ENCODE measurements at places on chromosomes 1 and 21.

GRCh38 chr1:71853360-71853759, 429.0 kb downstream of the NEGR1 start:
- DNase-seq: no peak

DNA sequence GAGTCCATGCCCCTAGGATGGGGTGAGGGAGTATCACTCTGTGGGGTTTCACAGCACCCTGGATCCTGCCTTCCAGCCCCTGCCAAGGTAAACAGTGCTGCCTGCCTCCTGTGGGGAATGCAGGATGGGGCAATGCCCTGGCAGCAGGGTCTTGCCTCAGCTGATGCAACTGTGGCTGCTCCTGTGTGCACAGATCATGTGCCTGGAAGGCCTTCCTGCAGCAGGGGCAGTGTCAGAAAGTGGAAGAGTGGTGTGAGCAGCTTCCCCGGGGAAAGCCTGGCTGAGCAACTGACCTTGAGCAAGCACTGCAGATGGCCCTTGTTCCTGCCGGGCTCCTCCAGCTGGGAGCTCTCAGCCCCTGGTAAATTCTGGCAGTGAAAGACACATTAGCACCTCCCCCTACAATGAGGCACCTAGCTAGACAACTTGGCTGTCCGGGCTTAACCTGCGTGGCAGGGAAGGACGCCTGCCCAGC, 9.9 kb downstream of the TOR3A start:
- no peak for DNase-seq

DNA sequence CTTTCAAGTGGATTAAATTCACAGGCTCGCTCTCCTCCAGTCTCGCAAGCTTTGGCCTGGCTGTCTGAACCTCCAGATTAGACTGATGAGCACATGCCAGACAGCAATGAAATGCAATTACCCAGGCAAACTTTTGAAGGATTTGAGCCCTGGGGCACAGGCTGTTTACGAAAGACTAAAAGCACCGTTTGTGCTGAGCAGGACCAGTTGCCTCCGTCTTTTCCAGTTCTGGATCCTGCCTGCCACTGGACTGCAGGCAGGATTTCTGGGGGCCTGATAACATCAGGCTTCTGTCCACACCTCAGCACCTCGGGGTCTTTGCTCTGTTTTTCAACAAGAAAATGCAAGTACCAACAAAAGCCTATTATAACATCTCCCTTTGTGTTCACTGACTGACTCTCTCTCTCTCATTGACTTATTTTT, 145.7 kb downstream of the CLIC6 start:
- no peak for DNase-seq

GRCh38 chr1:31266547-31266946, 26.9 kb upstream of the NKAIN1 start:
- DNase-seq: no peak

DNA sequence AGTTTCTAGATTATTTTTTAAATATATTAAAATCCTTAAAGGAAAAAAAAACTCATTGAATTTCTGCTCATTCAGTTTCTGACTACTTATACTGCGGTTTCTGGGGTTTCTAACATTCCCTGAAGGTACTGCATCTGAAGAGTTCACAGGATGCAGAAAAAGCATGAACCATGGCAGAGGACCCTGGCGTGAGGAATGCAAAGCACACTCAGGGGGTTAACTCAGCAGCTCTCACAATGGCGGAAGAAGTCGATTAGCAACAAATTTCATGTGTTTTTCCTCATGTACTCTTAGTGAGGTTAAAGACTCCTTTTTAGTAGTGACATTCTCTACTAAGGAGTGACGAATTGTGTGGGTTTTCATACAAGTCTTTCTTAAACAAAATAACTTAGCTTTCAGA, 975.6 kb downstream of the NCAM2 start:
- no peak for DNase-seq

DNA sequence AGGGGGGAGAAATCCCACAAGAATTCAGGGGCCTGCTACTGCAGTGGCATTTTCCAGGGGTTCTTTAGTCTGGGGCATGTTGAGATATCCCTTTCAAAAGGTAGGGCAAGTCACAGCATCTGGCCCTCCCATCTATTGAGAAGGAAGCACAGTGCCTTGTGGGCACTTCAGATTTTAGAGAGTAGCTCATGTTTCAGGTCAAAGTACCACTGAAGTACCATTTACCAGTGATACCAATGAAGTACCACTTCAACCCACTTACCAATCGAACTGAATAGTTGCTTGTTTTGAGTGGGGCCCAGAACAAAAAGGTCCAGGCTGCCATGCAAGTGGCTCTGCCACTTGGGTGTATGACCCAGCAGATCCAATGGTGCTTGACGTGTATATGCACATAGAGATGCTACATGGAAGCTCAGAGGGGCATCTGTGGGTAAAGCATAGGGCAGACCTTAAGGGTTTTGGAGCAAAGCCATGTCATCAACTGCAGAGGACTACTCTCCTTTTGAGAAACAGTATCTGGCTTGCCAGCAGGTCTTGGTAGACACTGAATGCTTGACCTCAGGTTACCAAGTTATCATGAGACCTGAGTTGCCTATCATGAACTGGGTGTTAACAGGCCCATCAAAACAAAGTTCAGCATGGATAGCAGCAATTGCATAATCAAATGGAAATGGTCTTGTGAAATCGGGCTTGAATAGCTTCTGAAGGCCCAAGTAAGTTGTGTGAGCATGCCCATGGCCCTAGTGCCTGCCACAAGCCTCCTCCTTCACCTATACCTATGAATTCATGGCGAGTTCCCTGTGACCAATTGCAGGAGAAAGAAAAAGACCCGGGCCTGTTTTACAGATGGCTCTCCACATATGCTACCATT, 23.5 kb downstream of the PLA2G2D start:
- no peak for DNase-seq

DNA sequence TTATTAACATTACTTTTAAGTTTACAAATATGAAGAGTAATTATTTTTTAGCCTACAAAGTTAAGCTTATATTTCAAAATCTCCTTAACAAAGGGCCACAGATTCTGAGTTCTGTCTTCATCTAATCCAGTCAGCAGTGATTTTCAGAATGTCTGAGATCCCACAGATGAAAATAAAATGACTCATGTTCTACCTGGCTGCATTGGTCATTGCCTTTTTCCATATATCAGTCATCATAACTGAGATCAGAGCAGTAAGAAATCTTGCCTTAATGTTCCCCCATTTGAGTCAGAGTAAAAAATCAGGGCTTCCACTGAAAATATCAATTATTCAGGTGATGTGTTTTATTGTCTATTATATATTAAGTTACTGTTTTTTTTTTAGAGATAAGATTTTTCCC, 416.1 kb downstream of the MRPL39 start:
- DNase-seq: no peak

GRCh38 chr1:72636631-72637030, 354.3 kb upstream of the NEGR1 start:
- DNase-seq: no peak

- DNase-seq: no peak
Observed at GRCh38 chr1:19405761-19406487, 79.4 kb downstream of the CAPZB start.

DNA sequence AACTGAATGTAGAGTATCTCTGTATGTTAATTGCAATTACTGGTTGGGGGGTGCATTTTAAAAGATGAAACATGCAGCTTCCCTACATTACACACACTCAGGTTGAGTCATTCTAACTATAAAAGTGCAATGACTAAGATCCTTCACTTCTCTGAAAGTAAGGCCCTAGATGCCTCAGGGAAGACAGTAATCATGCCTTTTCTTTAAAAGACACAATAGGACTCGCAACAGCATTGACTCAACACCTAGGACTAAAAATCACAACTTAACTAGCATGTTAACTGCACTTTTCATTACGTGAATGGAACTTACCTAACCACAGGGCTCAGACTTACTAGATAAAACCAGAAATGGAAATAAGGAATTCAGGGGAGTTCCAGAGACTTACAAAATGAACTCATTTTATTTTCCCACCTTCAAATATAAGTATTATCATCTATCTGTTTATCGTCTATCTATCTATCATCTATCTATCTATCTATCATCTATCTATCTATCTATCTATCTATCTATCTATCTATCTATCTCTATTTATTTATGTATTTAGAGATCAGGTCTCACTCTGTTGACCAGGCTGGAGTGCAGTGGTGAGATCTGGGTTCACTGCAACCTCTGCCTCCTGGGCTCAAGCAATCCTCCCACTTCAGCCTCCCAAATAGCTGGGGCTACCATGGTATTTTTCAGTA, 47.8 kb downstream of the CHML start:
- no peak for DNase-seq

DNA sequence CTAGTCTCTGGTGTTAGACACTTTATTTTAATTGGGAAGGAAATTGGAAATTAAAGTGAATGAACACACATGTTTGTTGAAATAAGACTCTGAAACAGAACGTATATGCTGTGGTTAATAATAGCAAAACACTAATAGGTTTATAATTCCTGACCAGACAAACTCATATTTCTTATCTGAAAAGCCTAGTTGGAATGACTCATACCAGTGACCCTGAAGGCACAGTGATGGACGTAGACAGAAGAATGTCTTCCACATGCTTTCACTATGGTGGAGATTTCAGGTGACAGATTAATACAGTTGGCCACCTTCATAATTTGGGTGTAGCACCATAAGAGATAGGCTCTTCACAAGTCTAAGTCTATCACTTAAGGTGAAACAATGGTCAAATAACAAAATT, 83.0 kb upstream of the COL11A1 start:
- no peak for DNase-seq

GRCh38 chr1:99707535-99708142, 58.8 kb downstream of the FRRS1 start:
- peak; percentile 27 for DNase-seq

GRCh38 chr1:18515120-18515667, 34.5 kb downstream of the KLHDC7A start:
- DNase-seq: no peak

GRCh38 chr1:172647110-172647564, 11.8 kb upstream of the FASLG start:
- no peak for DNase-seq

GRCh38 chr1:13462682-13463081, 51.1 kb downstream of the LRRC38 start:
- no peak for DNase-seq

- no peak for DNase-seq
Observed at GRCh38 chr1:15837931-15838330, 9.6 kb upstream of the SPEN start.

DNA sequence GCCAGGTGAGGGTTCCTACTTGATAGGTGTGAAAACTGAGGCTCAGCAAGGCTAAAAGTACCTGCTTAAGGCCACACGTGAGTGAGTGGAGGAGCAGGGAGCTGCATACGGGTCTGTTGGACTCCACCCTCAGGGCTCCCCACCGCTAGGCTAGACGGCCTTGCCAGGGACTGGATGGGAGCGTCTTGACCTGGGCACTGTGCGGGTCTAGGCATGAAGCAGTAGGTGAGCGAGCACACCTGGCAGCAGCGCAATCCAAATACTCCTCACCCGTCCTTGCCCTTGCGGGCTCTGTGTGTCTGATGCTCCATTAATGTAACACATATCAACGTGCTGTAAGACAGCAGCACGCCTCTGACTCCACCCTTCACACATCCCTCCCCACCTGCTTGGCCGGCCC, 94.0 kb downstream of the LACTBL1 start:
- DNase-seq: no peak

GRCh38 chr1:201422436-201423030, 1.0 kb upstream of the TNNI1 start:
- DNase-seq: no peak

DNA sequence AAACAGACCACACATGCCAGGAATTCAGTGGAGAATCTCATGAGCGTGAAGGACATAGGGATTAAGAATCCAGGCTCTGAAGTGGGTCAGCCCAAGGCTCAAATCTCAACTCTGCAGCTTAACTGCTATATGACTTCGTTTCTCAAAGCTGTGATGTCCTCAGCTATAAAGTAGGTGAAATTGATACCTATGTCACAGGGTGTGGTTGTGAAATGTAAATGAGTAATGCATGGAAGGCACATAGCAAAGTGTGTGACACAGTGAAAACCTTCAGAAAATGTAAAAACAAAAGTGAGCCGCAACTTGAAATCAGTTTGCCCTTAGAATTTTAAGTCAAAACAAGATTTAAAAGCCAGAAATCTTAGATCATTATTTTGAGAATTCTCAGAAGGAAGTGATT, 145.7 kb upstream of the PRMT6 start:
- DNase-seq: no peak

DNA sequence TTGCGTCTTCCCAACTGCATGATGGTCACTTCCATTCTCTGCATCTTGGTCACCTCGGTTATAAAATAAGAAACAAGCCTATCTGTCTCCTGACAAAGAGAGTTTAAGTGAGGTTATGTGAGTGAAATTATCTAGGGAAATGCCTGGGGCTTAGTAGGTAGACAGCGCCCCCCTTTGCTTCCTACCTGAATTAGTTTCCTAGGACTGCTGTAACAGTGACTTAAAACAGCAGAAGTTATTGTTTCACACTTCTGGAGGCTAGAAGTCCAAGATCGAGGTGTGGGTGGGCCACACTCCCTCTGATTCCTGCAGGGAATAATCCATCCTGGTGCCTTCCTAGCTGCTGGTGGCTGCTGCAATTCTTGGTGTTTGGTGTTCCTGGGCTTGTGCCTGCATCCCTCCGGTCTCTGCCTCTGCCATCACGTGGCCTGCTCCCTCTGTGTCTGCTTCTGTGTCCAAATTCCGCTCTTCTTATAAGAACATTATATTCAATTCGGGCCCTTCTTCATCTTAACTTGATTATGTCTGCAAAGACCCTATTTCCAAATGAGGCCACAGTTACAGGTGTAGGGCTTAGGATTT, 92.6 kb downstream of the IGSF21 start:
- no peak for DNase-seq

- no peak for DNase-seq
Observed at GRCh38 chr21:15027056-15027455, 37.7 kb downstream of the NRIP1 start.

DNA sequence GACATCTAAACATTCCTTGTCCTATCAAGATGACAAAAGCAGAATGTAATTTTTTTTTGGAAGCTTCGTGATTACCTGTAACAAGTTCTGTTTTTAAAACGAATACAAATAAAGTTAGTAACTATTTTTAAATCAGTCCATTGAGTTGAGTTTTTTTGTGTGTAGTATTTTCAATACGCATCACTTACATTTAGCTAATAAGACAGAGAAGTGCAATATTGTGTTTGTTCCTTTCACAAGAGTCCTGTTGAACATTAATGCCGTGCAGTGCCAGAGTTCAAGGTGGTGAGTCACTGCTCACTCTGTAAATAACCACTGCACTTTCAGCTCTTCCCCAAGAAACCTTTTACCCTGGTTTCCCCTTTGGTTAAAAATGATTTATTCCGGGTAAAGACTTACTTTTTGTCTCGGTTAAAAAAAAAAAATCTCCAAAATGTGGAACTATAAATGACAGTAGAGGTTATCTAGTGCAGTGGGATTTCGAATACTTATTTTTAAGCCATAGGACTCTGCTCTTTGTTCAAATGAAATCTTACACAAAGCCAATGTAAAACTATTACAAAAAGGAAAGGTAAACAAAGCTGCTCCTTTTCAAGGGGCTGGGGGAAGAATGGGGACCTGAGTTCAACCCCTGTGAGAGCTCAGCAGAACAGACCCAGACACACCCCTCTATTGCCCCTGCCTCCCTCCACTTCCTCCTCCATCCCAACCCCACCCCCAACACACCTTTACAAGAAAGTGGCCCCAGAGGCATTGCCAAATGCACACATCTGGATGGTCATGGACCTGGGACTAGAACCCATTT, 14.8 kb upstream of the NCMAP start:
- no peak for DNase-seq

GRCh38 chr1:8345621-8346415, 27.9 kb downstream of the SLC45A1 start:
- DNase-seq: no peak

GRCh38 chr21:31293986-31294385, 50.1 kb downstream of the TIAM1 start:
- DNase-seq: peak; percentile 12

GRCh38 chr1:70117046-70117445, 88.3 kb downstream of the LRRC40 start:
- DNase-seq: no peak
